Stimulated activated CD4-positive, alpha-beta T cell treated with anti-CD3 and anti-CD28 coated beads, TNF-alpha, amount 100 ng/mL, for 1 hour (primary cell): ENCODE measurements at places on chromosomes 5 and 9.

GRCh38 chr9:124322618-124323432 is 65.1 kb downstream of the NEK6 start:
- no peak for DNase-seq

DNA sequence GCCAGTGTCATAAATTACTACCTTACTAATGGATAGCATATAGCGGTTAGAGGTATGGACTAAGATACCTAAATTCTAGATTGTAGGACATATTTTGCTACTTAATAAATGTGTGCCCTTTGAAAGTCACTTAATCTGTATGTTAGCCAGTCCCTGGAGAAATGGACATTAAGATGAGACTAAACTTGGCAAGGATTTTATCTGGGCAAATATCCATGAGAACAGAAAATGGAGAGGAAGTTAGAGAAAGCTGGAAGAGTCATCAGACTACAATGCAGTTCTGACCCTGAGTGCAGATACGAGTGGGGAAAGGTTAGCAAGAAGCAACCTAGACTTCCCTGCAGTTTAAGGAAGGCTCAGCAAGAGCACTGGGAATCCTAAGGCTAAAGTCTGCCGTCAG is 33.0 kb downstream of the TBCA start:
- no peak for DNase-seq

GRCh38 chr5:109852371-109853155 is 162.8 kb downstream of the MAN2A1 start:
- no peak for DNase-seq

GRCh38 chr5:156331181-156331580 is 4.2 kb downstream of the SGCD start:
- no peak for DNase-seq

GRCh38 chr9:130806327-130806716 is 28.7 kb upstream of the ABL1 start:
- DNase-seq: no peak

DNA sequence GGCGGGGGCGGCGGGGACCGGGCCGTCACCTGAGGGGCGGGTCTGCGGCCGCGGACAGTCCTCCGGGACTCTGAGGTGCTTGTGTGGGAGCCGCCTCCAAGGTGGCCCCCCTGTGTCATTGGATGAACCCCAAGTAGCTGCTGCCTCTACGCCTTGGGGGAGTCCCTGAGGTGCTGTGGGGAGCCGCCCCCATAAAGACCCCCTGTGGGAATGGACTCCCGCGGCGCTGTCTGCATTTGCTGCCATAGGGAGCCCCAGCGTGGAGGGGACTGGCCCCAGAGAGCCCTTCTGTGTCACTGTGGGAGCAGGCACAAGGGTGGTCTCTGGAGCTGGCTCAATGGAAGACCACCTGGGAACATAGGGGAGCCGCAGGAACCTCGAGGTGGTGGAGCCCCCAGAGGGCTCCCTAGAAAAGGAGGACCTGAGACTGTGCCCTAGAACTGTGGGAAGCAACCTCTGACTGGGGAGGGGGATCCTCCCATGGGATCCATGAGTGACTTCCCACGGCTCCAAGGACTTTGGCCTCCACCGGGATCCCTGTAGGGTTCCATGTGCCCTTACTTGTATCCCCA is 412 bp downstream of the PHF24 start:
- no peak for DNase-seq

GRCh38 chr5:128202320-128202719 is 118.8 kb downstream of the SLC12A2 start:
- DNase-seq: no peak

GRCh38 chr5:179142434-179143198 is 82.4 kb downstream of the ZNF354C start:
- DNase-seq: no peak

- DNase-seq: no peak
Measured at GRCh38 chr5:75522025-75522424, 10.3 kb downstream of the POLK start.

- DNase-seq: no peak
Measured at GRCh38 chr5:145682197-145682899, 152.8 kb downstream of the PRELID2 start.

DNA sequence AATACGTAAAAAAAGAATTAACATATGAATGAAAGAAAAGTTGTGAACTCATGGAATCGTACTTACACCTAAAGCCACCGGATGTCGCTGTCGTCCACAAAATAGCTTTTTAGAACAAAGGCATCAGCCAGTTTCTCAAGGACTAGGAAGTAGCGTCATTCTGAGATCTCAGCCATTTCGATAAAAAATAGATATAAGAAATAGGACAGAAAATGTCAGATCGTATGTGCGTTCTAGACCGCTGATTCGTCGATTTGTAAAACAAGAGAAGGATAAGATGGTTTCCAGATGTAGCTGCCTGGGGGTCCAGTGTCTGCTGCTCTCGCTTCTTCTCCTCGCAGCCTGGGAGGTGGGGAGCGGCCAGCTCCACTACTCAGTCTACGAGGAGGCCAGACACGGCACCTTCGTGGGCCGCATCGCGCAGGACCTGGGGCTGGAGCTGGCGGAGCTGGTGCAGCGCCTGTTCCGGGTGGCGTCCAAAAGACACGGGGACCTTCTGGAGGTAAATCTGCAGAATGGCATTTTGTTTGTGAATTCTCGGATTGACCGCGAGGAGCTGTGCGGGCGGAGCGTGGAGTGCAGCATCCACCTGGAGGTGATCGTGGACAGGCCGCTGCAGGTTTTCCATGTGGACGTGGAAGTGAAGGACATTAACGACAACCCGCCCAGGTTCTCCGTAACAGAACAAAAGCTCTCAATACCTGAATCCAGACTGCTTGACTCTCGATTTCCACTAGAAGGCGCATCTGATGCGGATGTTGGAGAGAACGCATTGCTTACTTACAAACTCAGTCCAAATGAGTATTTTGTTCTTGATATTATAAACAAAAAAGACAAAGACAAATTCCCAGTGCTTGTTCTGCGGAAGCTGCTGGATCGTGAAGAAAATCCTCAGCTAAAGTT is at the start of gene PCDHA10:
Gene PCDHA10, plus strand, starts transcription at position 126 of the 903 bp plus-strand sequence. Its CDS starts 152 bp downstream, at position 278.
- no peak for DNase-seq

GRCh38 chr5:173973616-173973969 is 15.4 kb upstream of the C5orf47 start:
- no peak for DNase-seq

DNA sequence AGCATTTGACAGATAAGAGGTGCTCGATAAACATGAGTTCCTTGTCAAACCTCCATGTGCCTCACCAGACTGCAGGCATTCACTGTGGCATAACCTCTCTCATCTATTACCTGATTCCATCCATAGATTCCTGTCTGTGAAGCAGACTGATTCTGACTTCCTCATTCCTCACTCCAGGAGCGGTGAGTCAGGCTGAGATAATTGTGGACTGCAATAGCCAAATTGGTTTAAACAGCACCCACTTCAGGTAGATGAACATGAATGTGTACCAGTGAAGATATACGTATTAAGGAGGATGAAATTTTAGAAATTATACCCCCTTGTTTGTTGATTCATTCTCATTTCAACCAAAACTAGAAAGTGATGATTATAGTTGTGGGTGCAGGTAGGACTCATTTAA is 391.2 kb downstream of the HINT1 start:
- no peak for DNase-seq

GRCh38 chr5:158736150-158736870 is 363.4 kb downstream of the EBF1 start:
- no peak for DNase-seq
